ENCODE measurements at places on chromosomes 13 and 19. TPM values are rescaled to one million over a fixed set of nuclear protein-coding genes. Genes with fewer than 3 reads are reported as not detected.

The GPR32 gene
- total RNA-seq = not detected

The CYP2S1 gene
- total RNA-seq = 0.74 TPM

The ZNF57 gene
- 1.1 TPM for total RNA-seq

The ATP12A gene
- total RNA-seq = not detected

The ZIK1 gene
- total RNA-seq = 0.88 TPM

The CEACAM6 gene
- total RNA-seq = 0.27 TPM

The SERPINE3 gene
- total RNA-seq = not detected

The C19orf73 gene
- total RNA-seq = 1.5 TPM

The CCDC8 gene
- 2.4 TPM for total RNA-seq

The SIRT6 gene
- total RNA-seq = 8.4 TPM

The GPR12 gene
- not detected for total RNA-seq

The SCAF1 gene
- 72.9 TPM for total RNA-seq

The OR4F17 gene
- not detected for total RNA-seq

The SPTBN4 gene
- 3.6 TPM for total RNA-seq

The CRX gene
- not detected for total RNA-seq
